ENCODE measurements at places on chromosomes 2 and 18.

- no peak for DNase-seq
Observed at GRCh38 chr2:157476953-157477709, 33.2 kb upstream of the CYTIP start.

- no peak for DNase-seq
Observed at GRCh38 chr2:165535471-165535870, 66.0 kb downstream of the CSRNP3 start.

- DNase-seq: no peak
Observed at GRCh38 chr18:27298214-27298804, 113.2 kb upstream of the CHST9 start.

GRCh38 chr2:109032229-109032820 is 43.3 kb upstream of the EDAR start:
- no peak for DNase-seq

- no peak for DNase-seq
Observed at GRCh38 chr2:73266061-73266901, 18.0 kb downstream of the FBXO41 start.

DNA sequence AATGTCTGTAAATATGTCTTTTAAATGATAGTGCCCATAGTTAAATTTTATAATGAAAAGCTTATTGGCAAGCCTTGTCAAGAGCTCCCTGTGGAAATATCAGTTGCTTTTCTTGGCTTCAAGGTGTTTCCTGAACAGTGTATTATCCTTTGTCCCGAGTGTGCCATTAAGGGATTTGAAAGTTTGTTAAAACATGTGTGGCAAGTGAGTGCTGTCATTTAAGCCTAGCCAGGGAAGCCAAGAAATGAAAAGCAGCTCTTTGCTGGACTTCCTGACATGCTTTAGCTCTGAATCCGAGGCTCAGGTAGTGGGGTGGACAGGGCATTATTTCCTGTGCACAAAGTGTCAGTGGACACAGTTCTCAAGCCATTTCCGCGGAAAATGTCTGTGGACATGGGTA is 111.5 kb downstream of the DIS3L2 start:
- no peak for DNase-seq

- no peak for DNase-seq
Observed at GRCh38 chr18:42486271-42486670, 531.2 kb downstream of the PIK3C3 start.

GRCh38 chr18:27778925-27779324 is 398.0 kb downstream of the CDH2 start:
- no peak for DNase-seq

DNA sequence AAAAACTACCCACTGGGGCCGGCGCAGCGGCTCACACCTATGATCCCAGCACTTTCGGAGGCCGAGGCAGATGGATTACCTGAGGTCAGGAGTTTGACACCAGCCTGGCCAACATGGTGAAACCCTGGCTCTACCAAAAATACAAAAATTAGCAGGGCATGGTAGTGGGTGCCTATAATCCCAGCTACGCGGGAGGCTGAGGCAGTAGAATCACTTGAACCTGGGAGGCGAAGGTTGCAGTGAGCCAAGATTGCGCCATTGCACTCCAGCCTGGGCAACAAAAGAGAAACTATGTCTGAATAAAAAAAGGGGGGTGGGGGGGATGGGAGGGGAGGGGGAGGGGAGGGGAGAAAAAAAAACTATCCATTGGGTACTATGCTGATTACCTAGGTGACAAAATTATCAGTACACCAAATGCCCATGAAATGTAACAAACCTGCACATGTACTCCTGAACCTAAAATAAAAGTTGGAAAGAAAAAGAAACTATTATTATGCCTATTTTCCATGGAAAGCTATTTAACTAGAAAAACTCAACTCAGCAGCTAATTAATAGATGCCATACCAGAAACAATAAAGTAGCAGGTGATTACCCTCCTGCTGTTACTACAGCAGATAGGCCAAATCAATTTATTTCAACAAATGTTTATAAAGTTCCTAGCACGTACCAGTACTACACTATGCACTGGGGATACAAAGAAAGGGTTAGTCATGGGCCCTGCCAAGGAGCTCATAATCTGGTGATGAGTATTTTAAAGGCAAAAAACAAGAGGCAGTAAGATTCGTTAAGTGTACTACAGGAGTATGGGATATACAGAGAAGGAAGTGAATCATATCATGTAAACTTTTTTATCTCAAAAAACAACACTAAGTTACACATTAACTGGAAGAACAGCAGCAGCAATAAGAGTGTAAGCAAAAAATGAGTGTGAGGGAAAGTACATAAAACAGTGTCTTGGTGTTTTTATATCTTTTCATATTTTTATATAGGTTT is 112.8 kb upstream of the SLC39A10 start:
- no peak for DNase-seq

- no peak for DNase-seq
Observed at GRCh38 chr2:238458651-238459050, 31.9 kb downstream of the ASB1 start.

DNA sequence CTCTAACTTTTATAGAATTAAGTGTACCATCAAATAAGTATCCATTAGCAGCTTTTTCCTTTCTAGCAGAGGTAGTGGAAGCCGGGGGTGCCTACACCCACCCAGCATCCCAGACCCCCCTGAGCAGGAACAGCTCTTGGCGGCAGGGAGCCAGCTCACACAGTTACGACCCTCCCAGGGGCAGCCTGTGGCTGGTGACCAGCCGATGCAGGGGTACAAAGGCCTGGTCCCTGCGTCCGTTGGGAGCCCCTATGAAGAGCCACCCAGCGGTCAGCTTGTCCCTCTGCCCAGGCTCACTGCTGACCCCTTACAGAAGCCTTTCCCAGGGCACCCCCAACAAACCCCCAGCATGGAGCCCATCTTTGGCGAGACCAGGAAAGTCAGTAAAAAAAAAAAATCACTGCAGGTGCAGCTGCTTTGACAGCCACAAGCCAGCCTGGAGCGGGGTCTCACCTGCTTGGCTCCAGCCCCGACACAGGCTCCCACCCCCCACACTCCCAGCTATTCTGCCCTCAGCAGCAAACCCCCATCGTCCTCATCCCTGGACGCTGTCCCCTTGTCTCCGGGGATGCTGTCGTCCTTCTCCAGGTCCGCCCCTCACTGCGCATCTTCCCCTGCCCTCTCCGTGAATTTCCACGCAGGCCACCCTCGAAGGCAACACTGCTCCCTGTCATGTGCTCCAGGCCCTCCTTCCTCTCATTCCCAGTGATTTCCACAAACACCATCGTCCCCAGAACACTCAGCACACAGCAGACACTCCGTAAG is 43.1 kb downstream of the GPC1 start:
- DNase-seq: peak; percentile 14

GRCh38 chr2:196681510-196681909 is 42.0 kb downstream of the CCDC150 start:
- DNase-seq: no peak

- no peak for DNase-seq
Observed at GRCh38 chr18:76490033-76490432, 5.0 kb downstream of the ZNF516 start.

GRCh38 chr2:55363636-55364035 is 56.0 kb downstream of the CCDC88A start:
- no peak for DNase-seq

DNA sequence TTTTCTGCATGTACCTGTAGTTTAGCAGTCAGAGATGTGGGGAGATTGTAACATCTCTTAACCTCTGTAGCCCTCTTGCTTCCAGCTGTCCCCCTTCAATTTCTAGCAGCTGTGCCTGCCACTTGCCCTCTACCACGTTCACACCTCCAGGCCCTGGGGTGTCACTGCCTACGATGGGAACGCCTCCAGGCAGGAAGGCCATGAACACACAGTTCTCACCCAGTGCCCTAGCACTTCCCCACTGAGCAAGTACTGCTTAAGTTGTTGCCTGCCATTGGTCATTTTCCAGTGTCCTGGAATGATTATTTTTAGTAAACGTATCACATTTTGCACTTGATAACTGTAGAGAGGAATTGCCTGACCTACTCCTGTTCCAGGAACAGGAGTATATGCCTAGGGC is 77.1 kb upstream of the B3GNT7 start:
- no peak for DNase-seq

GRCh38 chr2:139427164-139427563 is 647.0 kb upstream of the NXPH2 start:
- DNase-seq: no peak

DNA sequence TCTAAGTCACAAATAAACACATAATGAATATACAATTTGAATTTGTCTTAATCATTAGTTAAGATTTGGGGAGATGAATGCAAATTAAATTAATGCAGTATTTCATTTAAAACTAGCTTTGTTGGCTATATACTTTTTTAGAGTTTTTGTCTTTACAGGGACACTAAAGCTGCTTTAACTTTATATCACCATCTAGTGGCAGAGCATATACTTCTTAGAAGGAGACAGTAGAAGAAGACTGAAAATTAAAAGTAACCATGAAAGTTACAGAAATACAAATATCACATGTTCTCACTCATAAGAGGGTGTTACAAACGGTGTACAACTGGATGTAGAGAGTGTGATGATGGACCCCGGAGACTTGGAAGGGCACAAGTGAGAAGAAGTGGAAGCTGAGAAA is 268.3 kb upstream of the NETO1 start:
- DNase-seq: no peak

DNA sequence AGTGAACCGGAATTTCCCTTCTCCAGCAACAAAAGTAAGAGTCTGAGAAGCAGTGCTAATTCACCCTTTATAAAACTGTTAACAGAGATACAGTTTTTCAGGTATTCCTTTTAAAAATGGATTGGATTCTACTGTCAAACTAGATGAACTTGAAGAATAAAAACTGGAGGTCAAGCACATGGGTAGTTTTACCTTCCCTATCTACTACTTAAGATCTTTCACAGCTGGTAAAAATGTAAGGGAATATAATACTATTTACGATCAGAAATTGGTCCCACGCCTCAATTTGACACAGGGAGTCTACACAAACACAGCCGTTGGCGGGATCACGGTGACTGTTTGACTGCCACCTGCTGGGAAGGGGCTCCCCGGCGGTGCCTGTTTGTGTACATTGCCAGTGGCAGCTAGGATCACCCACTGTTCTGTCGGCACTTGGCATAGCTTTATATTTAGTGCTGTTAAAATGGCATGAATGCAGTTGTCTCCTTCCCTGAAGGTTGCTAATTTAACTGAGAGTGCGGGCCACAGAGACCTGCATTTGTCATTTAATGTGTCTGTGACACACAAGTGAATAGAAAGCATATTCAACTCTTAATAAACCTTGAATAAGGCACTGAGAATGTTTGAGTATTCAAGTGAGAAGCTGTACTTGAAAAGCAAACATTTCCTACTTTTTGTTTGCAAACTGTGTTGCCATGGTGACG is 59.5 kb downstream of the ABCG8 start:
- DNase-seq: peak; percentile 32

DNA sequence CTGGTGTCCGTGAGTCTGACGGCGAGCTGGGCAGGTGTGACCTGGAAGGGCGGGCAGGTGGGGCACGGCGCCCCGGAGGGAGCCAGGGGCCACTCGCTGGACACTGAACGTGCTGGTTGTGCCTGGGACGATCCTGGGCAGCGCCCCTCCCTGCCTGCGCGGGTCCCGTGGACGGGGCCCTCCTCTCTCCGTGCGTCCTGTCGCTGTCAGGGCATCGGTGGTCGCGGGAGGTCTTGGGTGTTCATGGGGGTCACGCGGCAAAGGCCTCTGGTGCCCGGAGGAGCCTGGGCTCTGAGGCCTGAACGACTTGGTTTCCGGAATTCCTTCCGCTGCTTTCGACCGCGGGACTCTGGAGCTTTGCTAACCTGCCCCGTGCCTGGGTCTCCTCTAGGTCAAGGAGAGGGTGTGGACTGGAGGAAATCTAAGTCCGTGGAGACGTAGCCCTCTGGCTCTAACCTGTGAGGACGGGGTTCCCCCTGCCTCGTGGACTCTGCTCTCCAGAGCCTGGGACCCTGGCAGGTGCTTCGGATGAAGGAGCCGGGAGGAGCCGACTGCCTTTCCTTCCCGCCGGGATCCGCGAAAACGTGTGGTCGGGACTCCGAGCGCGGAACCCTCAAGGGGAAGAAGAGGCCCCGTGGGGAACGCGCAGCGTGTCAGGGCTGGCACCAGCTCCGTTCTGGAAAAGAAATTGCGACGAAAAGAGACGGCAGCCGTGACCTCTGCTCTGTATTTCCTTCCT is 14.7 kb downstream of the SOX11 start:
- DNase-seq: no peak

GRCh38 chr2:25939257-25939668 is 43.0 kb downstream of the KIF3C start:
- DNase-seq: peak; percentile 41

DNA sequence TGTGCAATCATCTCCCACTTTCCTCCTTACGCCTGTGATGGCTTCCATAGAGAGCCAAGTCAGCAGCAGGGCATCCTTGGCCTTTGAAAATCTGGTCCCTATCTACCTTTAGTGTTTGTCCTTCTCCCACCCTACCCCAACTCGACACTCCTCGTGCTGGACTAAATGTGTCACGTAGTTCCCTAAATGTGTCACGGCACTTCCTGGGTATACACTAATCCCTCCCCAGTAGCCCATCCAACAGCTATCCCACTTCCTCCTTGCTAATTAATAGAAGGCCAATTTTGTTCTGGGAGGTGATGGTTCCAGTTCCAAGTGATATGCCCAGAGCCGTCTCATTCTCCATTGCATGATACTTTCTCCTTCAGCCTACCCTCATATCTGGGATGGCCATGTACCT is 36.5 kb upstream of the ZFP36L2 start:
- DNase-seq: no peak

DNA sequence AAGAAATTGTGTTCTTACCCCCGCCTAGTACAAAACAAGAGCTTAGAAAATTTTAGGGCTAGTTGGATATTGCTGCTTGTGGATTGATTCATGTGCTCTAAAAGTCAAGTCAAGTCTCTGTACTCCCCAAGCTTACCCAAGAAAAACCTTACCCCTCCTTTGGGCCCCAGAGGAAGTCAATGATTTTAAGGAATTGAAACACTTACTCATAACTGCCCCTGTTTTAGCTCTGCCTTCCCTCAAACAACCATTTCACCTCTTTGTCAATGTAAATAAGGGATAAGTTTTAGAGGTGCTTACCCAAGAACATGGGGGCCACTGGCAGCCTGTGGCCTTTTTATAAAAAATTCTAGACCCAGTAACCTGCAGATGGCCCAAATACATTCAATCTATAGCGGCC is 136.6 kb upstream of the RMP24 start:
- DNase-seq: no peak

- no peak for DNase-seq
Observed at GRCh38 chr2:35530615-35531135, 824.9 kb upstream of the CRIM1 start.

- peak; percentile 23 for DNase-seq
Observed at GRCh38 chr2:202681688-202682205, 47.0 kb downstream of the FAM117B start.

GRCh38 chr2:173684896-173685459 is 280.2 kb downstream of the SP3 start:
- DNase-seq: no peak

DNA sequence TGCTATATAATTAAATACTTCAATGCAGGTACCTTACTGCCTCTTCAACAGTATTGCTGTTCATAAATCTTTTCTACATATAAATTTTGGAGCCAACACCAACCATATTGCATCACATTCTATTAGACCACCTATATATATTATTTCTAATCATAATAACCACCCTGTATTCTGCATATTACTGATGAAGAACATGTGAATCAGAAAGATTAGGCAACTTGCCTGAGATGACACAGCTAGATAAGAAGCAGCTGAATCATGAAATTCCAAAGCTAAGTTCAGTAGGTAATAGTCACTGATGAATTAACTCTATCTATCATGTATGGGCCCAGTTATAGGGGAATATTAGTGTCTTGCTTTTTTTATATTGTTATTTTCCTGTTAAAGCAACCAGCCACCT is 161.8 kb downstream of the AGPS start:
- DNase-seq: no peak

- DNase-seq: no peak
Observed at GRCh38 chr2:154394600-154394999, 303.9 kb upstream of the KCNJ3 start.

Data from colonic mucosa (tissue), 4 donors.